Panc1 (cell line): ENCODE measurements at places on chromosomes 3 and 15.

DNA sequence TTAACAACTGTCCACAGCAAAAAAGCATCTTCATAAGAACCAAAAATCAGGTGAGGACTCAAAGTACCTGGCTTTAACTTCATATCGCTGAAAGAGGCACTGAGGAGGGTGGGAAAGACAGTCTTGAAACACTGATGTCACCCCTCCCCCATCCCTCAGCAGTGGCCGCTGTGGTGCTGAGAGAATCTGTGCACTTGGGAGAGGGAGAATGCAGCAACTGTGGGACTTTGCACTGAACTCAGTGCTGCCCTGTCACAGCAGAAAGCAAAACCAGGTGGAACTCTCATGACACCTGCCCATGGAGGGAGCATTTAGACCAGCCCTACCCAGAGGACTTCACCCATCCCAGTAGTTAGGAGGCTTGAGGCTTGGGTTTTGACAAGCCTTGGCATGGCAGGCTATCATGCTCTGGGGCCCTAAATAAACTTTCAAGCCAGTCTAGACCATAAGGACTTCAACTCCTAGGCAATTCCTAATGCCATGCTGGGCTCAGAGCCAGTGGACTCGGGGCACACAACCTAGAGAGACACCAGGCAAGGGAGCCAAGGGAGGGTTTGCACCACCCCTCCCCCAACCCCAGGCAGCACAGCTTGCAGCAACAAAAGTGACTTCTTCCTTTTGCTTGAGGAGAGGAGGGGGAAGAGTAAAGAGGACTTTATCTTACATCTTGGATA, 6.1 kb upstream of the ZSCAN2 start:
- DNase-seq = no peak
- no peak overlapping the region for H3K4me3 ChIP-seq
- 0 out of 2 replicates have a peak, but pooled peaks cover 3% of the 10 kb centered on the region for H3K4me1 ChIP-seq
- H3K27me3 ChIP-seq = no peaks in the 10 kb centered on the region
- no peak overlapping the region for H3K27ac ChIP-seq

DNA sequence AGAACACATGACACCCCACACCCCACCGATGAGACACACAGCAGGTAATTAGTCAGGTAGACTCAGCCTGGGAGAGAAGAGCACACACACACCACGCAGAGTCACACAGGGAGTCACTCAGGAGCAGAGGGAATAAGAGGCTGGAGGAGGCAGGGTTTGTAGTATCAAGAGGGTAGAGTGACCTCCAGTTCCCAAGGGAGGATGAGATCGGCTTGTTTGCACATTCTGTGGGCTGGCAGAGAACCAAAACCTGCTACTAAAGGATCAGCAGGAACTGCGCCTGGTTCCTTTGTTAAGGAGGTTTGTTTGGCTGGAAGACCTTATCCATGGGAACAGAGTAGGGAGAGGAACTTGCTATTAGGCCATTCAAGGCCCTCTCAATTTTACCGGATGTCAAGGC, 281.4 kb upstream of the SLCO3A1 start:
- no peaks in the 10 kb centered on the region for H3K27me3 ChIP-seq
- no peak overlapping the region for H3K27ac ChIP-seq
- no peaks in the 10 kb centered on the region for H3K4me1 ChIP-seq

DNA sequence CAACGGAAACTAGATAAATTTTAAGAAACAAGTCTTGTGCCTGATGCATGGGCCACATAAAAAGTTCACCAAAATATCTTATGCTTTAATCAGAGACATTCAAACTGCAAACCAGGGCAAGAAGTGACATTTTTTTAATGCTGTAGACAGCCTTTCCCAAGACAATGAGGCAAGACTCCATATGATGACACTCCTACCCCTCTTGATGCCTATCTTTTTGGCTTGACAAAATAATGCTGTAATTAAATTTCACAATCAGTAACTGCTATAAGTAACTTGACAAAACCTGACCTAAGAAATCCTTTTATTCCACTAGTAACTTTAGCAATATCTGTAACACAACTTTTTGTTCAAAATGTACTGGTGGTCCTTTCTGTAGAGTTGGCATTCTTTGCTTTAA, 48.7 kb downstream of the ECT2 start:
- no peak overlapping the region for H3K27ac ChIP-seq
- no peak overlapping the region for H3K4me3 ChIP-seq
- H3K4me1 ChIP-seq = no peaks in the 10 kb centered on the region
- H3K36me3 ChIP-seq = peaks cover 44% of the 10 kb centered on the region

DNA sequence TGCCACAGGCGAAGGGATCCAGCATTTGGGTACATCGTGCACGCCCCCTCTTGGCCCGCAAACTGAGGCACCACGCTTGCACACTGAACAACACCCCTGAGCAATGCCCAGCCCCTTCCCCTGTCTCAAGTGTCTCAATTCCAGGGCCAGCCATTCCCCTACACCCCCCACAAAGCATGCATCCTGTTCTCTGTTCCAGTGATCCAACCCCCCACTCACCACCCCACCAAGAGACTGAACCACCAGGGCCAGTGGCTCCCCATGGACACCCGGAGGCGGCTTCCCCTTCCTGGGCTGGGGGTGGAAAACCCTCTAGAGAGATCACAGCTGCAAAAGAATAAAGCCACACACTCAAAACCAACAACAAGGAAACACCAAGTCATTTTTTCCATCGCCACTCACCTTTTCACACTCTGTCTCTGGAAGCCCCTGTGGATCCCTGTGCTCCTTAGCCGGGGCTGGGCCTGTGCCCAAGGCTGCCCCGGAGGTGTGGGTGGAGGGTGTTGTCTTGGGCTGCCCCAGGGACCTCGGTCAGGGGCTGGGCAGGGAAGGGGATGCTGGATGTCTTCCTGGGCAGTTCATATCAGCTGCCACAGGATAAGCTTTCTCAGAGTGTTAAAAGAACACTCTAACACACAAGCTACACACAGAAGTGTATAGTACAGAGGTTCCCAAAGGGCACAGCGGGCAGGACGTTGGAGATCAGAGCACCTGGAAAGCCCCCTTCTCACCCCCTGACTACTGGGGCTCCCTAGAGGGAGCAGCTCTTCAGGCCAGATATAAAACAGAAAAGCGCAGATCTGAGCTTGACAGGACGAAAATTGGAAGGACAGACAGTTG, 92.5 kb downstream of the CHSY1 start:
- no peak overlapping the region for H3K4me3 ChIP-seq
- no peaks in the 10 kb centered on the region for H3K36me3 ChIP-seq
- no peak overlapping the region for H3K27ac ChIP-seq
- peaks cover 4% of the 10 kb centered on the region for H3K4me1 ChIP-seq
- no peaks in the 10 kb centered on the region for H3K27me3 ChIP-seq

DNA sequence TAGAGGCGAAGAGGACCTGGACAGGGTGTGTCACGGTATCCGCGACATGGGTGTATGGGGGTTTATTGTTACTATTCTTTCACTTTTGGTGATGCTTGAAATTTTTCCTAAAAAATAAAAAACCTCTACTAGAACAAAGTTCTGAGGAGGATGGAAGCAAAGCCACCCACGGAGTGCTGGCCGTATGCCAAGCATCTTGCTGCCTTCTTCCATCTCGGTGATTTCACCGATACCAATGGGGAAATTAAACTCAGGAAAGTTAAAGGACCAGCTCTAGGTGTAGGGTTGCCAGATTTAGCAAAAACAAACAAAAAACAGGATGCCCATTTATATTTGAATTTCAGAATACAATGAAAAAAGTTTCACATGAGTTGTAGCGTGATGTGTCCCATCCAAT, 33.9 kb downstream of the SMAD6 start:
- H3K27ac ChIP-seq = no peak overlapping the region
- H3K36me3 ChIP-seq = no peaks in the 10 kb centered on the region

- no peaks in the 10 kb centered on the region for H3K36me3 ChIP-seq
- H3K4me3 ChIP-seq = no peak overlapping the region
- H3K4me1 ChIP-seq = peaks cover 32% of the 10 kb centered on the region
Measured at GRCh38 chr15:56968821-56969220, 50.4 kb downstream of the TCF12 start.

- no peak overlapping the region for H3K27ac ChIP-seq
- peaks cover 3% of the 10 kb centered on the region; the same call in 1 of the 2 replicates for H3K4me1 ChIP-seq
- H3K36me3 ChIP-seq = no peaks in the 10 kb centered on the region
- DNase-seq = no peak
Measured at GRCh38 chr15:52804526-52805081, 14.5 kb upstream of the ONECUT1 start.

DNA sequence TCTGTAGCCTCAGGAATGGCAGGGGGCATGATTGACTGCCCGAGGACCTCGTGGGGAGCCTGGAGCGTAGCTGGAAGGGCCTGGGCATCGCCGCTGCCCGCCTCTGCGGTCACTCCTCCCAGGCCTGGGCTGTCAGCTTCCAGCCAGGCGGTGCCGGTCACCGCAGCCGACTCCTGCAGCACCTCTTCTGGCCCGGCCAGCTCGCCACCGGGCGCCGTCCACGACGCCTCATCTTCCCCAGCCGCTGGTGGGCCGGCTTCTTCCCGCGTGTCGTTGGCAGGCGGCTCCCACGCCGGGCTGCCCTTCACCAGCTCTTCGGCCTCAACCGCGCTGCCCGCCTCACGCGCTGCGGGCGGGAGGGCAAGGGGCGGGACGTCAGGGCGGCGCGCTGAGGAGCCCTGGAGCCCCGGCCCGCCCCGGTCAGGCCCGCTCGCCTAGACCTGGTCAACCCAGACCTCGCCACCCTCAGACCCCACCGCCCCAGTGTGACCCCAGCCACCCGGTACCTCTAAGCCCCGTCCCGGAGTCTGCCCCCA, 1.0 kb downstream of the CSPG5 start:
- no peaks in the 10 kb centered on the region for H3K36me3 ChIP-seq
- no peak for DNase-seq
- H3K4me3 ChIP-seq = peak overlapping the region; percentile 39
- no peak overlapping the region for H3K27ac ChIP-seq
- H3K27me3 ChIP-seq = no peaks in the 10 kb centered on the region
- no peaks in the 10 kb centered on the region for H3K4me1 ChIP-seq

DNA sequence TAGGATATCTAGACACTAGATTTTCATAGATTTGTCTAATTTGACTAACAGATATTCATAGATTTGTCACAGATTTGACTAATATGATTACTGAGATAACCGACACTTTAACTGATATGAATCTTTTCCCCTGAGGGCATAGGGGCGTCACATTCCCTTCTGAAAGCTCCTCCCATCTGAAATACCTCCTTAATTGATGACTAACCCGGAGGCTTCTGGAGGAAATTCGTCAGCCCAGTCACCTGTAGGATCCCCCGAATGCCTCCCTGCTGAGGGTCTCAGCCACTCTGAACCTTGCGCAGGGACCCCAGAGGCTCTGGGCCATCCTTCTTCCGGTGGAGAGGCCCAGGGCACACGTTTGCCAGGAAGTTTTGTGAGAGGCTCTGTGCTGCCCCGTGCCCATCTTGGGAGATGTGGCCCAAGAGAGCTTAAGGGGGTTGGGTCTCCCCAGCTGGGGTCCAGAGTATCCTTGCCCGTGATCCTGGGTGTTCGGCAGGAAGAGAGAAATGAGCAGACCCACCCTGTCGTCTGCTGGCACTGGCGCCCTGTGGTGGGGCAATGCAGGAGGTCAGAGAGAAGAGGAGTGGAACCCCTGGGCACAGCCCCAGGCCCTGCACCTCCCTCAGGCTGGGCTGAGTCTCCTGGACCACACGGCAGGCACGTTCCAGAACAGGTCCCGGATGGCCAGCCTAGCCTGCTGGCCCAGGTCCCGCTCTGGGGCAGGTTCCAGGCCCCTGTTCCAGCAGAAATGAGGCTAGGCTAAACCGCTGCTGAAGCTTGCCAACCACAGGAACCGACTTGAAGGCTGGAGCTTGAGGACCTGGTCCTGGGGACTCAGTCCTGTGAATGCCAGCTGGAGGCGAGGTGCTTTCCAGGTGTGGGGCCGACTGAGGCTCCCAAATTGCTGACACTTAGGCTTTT, 1.7 kb downstream of the PLA2G4D start:
- no peak for DNase-seq
- no peaks in the 10 kb centered on the region for H3K27me3 ChIP-seq
- no peak overlapping the region for H3K27ac ChIP-seq
- no peak overlapping the region for H3K4me3 ChIP-seq
- no peaks in the 10 kb centered on the region for H3K36me3 ChIP-seq

DNA sequence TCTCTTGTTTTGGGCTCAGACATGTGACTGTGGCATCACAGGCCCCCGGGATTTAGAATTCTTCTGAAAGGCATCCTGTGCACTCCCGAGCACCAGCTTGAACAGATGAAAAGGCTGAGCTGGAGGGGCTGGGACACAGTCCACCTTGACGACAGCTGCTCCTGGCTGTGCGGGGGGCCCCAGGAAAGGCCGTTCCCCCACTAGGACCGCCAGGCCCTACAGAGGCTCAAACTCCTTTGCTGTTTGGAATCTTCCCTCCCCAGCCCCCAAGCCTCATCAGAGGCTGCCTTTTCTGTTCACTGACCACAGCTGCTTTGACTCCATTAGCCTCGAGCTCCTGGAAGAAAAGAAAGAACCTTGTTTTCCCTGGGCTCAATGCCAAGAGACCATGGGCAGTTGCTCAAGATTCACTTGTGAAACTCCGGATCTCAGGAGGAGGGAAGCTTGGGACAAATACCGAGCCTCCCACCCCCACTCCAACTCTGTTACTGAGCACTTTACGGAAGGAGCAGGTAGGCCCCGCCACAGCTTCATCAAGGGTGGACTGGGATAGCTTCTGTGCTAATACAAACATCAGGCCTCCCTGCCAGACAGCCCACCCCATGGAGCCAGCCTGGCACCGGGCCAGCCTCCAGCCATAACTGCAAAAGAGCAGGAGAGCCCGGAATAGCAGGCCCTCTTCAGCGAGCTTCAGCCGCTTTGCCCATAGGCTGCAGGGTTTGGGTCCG, 15.7 kb downstream of the CIDEC start:
- H3K27ac ChIP-seq = no peak overlapping the region
- no peaks in the 10 kb centered on the region for H3K36me3 ChIP-seq
- no peak for DNase-seq
- peaks cover 6% of the 10 kb centered on the region; the same call in 1 of the 2 replicates for H3K4me1 ChIP-seq
- H3K4me3 ChIP-seq = no peak overlapping the region

- H3K4me3 ChIP-seq = no peak overlapping the region
- H3K4me1 ChIP-seq = no peaks in the 10 kb centered on the region
- no peaks in the 10 kb centered on the region for H3K27me3 ChIP-seq
- DNase-seq = no peak
- H3K36me3 ChIP-seq = no peaks in the 10 kb centered on the region
Measured at GRCh38 chr3:126313166-126313565, 44.0 kb downstream of the KLF15 start.

- no peaks in the 10 kb centered on the region for H3K36me3 ChIP-seq
- H3K27me3 ChIP-seq = no peaks in the 10 kb centered on the region
- DNase-seq = no peak
- H3K4me1 ChIP-seq = peaks cover 18% of the 10 kb centered on the region; the same call in 1 of the 2 replicates
- no peak overlapping the region for H3K27ac ChIP-seq
Measured at GRCh38 chr3:197795200-197795599, 4.1 kb downstream of the LRCH3 start.

GRCh38 chr3:37417297-37418082, 243.1 kb upstream of the LRRFIP2 start:
- H3K36me3 ChIP-seq = no peaks in the 10 kb centered on the region; the same call in 1 of the 2 replicates
- H3K27me3 ChIP-seq = no peaks in the 10 kb centered on the region
- DNase-seq = no peak
- H3K4me3 ChIP-seq = no peak overlapping the region
- no peak overlapping the region for H3K27ac ChIP-seq

DNA sequence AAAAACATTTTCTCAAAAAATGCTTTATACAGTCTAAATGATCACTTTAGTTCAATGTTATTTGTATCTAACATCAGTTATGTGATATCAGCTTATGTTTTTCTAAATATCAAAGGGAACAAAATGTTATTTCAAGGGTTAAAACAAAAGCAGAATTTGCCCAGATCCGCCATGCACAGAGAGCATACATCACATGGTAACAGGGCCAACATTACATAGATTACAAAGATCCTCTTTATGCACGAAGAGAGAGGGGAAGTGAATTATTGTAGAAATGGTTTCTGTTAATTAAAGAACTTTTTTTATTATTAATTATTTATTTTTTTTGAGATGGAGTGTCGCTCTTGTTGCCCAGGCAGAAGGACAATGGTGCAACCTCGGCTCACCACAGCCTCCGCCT, 100.8 kb upstream of the MME start:
- no peaks in the 10 kb centered on the region for H3K4me1 ChIP-seq
- no peaks in the 10 kb centered on the region for H3K36me3 ChIP-seq
- H3K27ac ChIP-seq = no peak overlapping the region
- no peaks in the 10 kb centered on the region for H3K27me3 ChIP-seq
